RPMI7951 (cell line): ENCODE measurements at places on chromosomes 13 and 19. TPM values are rescaled to one million over a fixed set of nuclear protein-coding genes. Genes with fewer than 3 reads are reported as not detected.
A peak's percentile ranks its signal among the peaks of the same experiment; 100 is the strongest.

DNA sequence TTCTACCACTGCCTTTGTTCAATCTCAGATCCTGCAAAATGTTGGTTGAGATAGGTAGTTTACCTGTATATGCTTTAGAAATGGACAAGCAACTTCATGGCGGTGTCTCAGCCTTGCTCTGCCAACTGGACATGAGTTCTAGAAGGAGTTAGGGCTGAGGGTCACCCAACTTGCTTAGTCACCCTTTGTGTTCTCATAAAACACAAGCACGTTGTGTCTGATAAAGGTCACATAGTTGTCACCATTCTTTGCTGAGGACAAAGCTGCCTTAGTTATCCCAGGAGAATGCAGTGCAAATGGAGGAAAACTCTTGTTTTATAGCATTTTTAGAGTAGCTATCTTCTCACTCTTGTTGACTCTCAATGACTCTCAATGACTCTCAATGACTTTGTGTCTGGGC, 218.4 kb upstream of the TMTC4 start:
- DNase-seq, result no peak

GRCh38 chr19:32691952-32692726, 518 bp downstream of the NUDT19 start:
- DNase-seq, result peak; percentile 77

- no peak for DNase-seq
Observed at GRCh38 chr13:44617648-44618047, 41.5 kb upstream of the TSC22D1 start.

- DNase-seq, result no peak
Observed at GRCh38 chr19:29255912-29256311, 43.0 kb upstream of the UQCRFS1 start.

- DNase-seq, result no peak
Observed at GRCh38 chr13:51843529-51843928, 1.4 kb downstream of the TMEM272 start.

- DNase-seq, result peak; percentile 55
Observed at GRCh38 chr19:31113293-31113692, 235.9 kb downstream of the TSHZ3 start.

- DNase-seq, result no peak
Observed at GRCh38 chr19:801030-801860, 4.0 kb downstream of the PTBP1 start.

- no peak for DNase-seq
Observed at GRCh38 chr13:34243403-34243802, 425.5 kb downstream of the RFC3 start.

DNA sequence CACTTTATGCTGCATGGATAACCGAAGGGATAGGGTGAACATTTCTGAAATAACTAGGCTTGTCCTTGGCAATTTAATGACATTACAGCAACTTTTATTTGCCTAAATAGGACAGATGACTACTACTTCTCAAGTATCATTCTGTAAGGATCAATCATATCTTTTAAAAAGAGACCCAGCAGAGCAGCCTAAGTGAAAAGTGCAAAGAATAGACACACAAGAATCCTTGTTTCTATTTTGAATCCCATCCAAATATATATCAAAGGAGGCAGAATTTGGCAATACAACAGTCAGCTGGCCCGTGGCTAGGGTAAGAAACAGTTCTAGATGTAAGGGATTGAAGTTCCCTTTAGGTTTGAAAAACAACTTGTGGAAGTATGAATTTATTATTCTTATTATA, 6.9 kb downstream of the THSD1 start:
- no peak for DNase-seq

GRCh38 chr19:7456964-7457541, 31.8 kb downstream of the PEX11G start:
- no peak for DNase-seq

DNA sequence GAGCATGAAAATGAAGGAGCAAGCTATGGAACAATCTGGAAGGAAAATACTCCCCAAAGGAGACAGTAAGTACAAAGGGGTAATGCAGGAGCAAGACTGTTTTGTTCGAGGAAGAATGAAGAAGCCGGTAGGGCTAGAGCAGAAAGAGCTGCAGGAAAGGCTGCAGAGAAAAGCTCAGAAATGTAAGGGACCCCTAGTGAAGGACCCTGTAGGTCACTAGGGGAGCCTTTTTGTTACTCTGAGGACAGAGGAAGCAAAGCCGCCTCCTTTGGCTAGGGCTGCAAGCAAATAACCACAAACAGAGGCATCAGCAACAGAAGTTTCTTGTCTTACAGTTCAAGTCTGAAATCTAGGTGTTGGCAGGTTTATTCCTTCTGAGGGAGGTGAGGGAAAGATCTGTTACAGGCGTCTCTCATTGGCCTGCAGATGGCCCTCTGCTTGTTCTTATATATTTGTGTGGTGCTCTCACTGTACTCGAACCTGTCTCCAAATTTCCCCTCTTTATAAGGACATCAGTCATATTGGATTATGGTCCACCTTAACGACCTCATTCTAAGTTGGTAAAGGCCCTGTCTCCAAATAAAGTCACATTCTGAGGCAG, 362.3 kb downstream of the COG6 start:
- no peak for DNase-seq

GRCh38 chr19:50870417-50871089, 2.7 kb upstream of the KLK2 start:
- DNase-seq, result no peak

DNA sequence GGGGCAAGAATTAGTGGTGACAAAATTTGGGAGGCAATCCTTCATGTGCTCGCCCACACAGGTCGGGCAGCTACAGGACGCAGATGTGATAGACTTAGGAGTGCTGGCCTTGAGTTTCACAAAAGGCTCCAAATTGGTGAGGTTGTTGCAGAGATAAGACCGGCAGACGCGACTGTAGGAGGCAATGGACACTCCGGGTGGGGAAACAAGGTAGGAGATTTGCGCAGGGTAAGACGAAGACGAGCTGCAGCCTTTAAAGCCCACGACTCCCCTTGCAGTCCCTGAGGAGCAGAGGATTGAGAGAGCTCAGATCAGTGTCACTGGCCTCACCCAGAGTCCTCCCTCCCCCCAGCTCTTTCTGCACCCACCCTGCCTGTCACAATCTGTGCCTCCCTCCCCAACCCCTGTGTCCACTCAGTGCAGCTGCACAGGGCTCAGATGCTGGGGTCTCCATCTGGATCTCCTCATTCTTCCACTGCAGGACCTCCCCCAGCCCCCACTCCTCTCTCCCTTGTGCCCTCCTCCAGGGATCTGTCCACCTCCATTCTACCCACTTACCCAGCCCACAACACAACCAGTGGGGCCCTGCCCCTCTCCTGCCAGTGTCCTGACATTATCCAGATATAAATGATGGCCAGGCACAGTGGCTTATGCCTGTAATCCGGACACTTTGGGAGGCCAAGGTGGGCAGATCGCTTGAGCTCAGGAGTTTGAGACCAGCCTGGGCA, 6.3 kb downstream of the LYPD4 start:
- no peak for DNase-seq

DNA sequence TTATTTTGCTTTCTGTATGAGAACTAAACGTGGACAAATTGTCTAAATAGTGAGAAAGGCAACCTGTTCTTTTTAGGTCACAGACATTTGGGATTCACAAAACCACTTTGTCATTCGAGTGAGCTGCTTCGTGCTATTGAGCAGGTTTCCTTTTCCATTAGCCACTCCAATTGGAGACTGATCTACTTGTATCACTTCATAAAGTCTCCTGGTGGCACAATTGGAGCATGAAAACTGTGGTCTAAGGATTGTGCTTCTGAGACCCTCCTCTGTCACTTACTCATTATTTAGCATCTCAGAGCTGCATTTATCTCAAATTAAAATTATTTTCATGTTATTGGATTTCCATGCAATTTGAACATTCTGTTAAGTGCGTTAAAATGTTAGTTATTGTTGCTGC, 397.7 kb downstream of the TDRD3 start:
- DNase-seq, result no peak

DNA sequence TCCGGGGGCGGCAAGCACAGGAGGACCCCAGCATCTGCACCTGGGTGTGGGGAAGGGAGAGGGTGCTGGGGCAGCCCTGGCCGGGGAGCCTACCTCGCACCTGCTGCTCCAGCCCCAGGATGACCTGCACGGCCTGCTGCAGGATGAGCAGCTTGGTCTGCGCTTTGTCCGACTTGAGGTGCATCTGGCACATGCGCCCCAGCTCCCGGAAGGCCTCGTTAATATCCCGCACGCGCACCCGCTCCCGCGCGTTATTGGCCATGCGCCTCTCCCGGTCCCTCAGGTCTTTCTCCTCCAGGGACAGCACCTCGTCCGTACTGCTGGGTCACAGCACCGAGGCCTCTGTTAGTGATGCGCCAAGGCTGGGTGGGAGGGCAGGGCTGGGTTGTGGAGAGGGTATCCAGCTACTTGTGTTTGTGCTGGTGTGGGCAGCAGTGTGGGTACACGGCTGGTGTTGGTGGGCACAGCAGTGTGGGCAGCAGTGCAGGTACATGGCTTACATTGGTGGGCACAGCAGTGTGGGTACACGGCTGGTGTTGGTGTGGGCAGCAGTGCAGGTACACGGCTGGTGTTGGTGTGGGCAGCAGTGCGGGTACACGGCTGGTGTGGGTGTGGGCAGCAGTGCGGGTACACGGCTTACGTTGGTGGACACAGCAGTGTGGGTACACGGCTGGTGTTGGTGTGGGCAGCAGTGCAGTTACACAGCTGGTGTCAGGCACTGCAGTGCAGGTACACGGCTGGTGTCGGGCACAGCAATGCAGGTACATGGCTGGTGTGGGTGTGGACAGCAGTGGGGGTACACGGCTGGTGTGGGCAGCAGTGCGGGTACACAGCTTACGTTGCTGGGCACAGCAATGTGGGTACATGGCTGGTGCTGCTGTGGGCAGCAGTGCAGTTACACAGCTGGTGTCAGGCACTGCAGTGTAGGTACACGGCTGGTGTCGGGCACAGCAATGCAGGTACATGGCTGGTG, 7.1 kb upstream of the UQCR11 start:
- DNase-seq, result no peak

DNA sequence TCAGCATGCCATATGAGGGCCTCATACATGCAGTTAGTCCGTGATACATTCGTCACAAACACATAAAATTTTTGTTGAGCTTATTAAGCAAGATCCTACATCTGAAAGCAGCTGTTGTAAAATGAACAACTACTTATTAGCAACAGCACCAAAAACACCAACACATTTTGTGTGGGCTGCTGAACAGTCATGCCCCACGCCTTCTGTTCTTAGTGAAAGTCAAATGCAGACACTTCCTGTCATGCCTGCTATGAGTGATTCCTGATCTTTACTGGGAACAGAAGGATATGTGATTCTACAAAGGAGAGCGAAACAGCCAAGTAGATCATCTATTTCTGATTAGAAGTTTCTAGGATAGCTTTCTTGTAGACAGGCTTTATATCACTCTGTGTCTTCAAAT, 4.2 kb upstream of the B3GLCT start:
- peak; percentile 7 for DNase-seq

DNA sequence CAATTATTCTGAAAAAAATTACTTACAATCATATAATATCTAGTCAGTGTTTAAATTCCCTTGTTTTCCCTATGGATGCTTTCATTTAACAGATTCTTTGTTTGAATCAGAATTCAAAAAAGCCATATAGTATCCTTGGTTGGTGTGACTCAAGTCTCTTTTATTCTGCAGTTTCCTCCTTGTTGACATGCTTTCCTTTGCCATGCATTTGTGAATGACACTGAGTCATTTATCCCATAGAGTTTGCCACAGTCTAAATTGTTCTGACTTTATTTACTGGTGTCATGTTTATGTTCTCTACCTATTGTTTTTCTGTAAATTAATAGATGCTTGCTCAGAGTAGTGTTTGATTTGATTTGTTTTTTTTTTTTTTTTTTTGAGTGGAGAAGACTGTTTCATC, 893.8 kb upstream of the SLC10A2 start:
- no peak for DNase-seq

- DNase-seq, result peak; percentile 48
Observed at GRCh38 chr13:51557875-51558612, 26.2 kb upstream of the WDFY2 start.

The ZFP36 gene
- total RNA-seq, result 2.9 and 6.4 TPM in 2 replicates

The DOCK9 gene
- total RNA-seq, result 34.2 and 36.9 TPM in 2 replicates

The DCT gene
- total RNA-seq, result under 0.01 TPM in 1 of 2 replicates, not detected in the other

The DGKH gene
- total RNA-seq, result 3.6 and 4.4 TPM in 2 replicates

The TMPRSS9 gene
- total RNA-seq, result 0.10 TPM in 1 of 2 replicates, not detected in the other

The MAST1 gene
- total RNA-seq, result 0.10 and 1.6 TPM in 2 replicates

The TLE6 gene
- 0.84 and 3.9 TPM in 2 replicates for total RNA-seq

The WIZ gene
- 4.2 and 7.1 TPM in 2 replicates for total RNA-seq

The SLC15A1 gene
- total RNA-seq, result under 0.01 TPM in 1 of 2 replicates, not detected in the other

The BRD4 gene
- total RNA-seq, result 8.3 and 9.1 TPM in 2 replicates

The HSPB6 gene
- total RNA-seq, result 0.10 TPM in 1 of 2 replicates, not detected in the other

The TEKTIP1 gene
- not detected in 2 replicates for total RNA-seq
